ENCODE measurements at places on chromosomes 2 and 18. TPM values are rescaled to one million over a fixed set of nuclear protein-coding genes. Genes with fewer than 3 reads are reported as not detected.

DNA sequence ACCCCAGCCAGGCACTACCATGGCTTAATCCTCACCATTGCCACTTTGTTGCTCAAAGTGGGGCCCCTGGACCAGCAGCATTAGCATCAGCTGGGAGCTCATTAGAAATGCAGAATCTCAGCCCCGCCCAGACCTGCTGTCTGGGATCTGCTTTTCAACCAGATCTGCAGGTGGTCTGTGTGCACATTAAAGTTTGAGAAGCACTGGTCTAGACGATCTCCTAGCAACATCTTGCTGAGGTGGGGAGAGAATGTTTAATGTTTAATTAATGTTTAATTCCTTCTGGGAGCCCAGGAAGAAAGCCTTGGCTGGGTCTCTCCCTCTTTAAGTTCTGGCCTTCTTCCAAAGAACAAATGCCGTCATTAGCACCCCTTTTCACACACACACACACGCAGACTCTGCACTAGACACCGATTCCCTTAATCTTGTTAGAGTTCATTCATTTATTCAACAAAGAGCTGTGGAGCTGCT, 53.7 kb downstream of the EDAR start:
- H3K36me3 ChIP-seq = no peaks in the 10 kb centered on the region
- no peak for DNase-seq
- H3K27me3 ChIP-seq = no peaks in the 10 kb centered on the region
- no peak overlapping the region for H3K4me3 ChIP-seq
- H3K4me1 ChIP-seq = no peaks in the 10 kb centered on the region

GRCh38 chr2:219079417-219079816, 18.7 kb upstream of the IHH start:
- no peak overlapping the region for H3K4me3 ChIP-seq
- no peaks in the 10 kb centered on the region for H3K27me3 ChIP-seq
- H3K4me1 ChIP-seq = no peaks in the 10 kb centered on the region
- peaks cover 6% of the 10 kb centered on the region for H3K36me3 ChIP-seq

CNDP1 gene
- total RNA-seq = not detected

GTF2A1L gene
- total RNA-seq = 69.5 TPM

GRCh38 chr2:31442376-31442775, 27.8 kb upstream of the XDH start:
- H3K4me3 ChIP-seq = no peak overlapping the region
- H3K36me3 ChIP-seq = no peaks in the 10 kb centered on the region
- H3K4me1 ChIP-seq = no peaks in the 10 kb centered on the region
